NT2/D1 (cell line): ENCODE measurements at places on chromosomes 2 and 18.

- no peak for DNase-seq
These were observed 201.2 kb downstream of the CTIF start for GRCh38 chr18:48740068-48740440.

DNA sequence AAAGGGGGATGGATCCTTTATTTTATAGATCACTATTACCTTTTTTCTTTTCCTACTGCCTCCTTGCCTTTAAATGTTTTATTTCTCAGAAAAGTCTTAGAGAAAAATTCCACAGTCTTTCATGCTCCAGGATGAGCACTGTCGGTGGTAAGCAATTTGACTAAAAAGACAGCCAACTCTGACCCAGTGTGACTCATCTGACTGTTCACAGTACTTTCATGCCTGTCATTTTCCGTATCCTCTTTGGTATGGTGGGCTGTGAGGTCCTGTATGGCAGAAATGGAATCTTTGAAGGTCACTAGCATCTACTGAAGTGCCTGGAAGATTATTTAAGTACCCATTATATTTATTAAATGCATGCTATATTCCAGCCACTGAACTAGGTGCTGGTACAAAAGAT lies 2.1 kb upstream of the RFTN2 start:
- DNase-seq: no peak

DNA sequence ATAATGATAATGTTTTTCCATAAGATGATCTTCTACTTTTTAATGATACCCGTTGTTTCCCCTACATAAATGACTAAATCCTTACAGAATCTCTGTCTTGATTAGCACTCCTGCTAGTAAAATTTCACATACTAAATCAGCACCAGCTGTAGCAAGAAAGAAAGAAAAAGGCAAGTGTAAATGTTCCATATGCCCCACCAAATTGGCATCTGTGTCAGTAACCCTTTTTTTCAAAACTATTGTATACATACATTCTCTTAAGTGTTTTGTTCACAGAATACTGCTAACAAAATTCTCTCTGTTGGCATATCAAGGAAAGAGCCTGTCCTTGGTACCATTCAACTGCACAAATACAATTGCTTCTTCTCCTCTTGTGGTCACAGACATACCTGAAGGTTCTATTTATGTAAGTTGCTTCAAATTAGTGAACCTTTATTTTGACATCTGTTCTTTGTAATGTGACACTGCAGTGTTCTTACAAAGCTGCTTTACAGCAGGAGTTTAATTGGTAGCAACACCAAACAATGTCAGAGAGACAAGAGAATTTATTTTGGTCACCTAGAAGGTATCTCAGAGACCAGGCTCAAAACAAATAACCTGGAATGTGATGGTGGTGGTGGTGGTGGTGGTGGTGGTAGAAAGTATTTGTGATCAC lies 641.9 kb downstream of the ZEB2 start:
- no peak for DNase-seq

GRCh38 chr2:216992056-216992675 lies 132.3 kb upstream of the TNP1 start:
- DNase-seq: no peak

DNA sequence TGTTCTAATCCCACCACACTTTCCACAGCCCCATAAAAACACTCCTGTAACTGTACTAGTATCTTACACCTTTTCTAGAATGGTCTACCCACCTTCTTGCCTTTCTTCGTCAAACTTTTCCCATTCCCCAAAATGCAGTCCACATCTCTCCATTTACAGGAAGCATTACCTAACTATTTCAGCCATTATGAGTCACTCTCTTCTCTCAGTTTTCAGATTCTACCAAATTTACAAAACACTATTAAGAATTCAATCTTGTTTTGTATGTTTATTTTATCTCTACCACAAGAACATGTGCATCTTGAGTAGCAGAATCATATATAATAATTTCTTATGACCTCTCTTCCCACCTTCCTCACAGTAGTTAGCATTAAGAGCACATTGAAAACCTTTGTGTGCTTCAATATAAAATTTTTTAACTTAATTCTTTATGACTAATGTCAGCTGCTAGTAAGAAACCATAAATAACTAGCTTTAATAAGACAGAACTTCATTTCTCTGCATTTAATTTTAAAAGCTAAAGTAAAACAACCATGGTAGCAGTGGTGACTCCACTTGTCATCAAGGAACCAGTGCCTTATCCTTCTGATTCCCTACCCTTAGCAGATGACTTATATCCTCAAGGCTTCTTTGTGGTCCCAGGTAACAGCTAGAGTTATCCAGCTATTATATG lies 56.6 kb upstream of the MAP2 start:
- no peak for DNase-seq

- no peak for DNase-seq
These were observed 878 bp downstream of the FBXO15 start for GRCh38 chr18:74146756-74147155.

GRCh38 chr2:29074411-29074810 lies at the start of gene PCARE:
Gene PCARE (minus strand): TSS chr2:29074523. CDS start chr2:29074261, 262 bp downstream.
- no peak for DNase-seq

DNA sequence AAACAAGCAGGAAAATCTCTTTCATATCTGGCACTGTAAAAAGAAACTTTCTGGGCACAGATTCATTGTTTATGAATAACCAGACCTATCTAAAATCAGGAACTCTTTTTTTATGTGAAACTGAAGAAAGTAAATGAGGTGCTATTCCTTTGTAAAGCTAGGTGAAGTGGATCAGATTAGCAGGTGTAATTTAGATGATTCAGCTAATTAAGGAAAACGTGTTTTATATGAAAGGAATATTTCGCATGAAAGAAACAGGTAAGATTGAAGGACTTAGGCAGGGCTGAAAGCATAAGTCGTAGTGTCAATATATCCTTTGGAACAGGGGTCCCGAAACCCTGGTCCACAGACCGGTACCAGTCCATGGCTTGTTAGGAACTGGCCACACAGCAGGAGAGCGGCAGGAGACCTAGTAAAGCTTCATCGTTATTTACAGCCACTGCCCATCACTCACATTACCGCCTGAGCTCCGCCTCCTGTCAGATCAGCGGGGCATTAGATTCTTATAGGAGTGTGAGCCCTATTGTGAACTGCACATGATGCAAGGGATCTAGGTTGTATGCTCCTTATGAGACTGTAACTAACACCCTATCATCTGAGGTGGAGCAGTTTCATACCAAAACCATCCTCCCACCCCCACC lies 20.3 kb upstream of the XIRP2 start:
- no peak for DNase-seq

DNA sequence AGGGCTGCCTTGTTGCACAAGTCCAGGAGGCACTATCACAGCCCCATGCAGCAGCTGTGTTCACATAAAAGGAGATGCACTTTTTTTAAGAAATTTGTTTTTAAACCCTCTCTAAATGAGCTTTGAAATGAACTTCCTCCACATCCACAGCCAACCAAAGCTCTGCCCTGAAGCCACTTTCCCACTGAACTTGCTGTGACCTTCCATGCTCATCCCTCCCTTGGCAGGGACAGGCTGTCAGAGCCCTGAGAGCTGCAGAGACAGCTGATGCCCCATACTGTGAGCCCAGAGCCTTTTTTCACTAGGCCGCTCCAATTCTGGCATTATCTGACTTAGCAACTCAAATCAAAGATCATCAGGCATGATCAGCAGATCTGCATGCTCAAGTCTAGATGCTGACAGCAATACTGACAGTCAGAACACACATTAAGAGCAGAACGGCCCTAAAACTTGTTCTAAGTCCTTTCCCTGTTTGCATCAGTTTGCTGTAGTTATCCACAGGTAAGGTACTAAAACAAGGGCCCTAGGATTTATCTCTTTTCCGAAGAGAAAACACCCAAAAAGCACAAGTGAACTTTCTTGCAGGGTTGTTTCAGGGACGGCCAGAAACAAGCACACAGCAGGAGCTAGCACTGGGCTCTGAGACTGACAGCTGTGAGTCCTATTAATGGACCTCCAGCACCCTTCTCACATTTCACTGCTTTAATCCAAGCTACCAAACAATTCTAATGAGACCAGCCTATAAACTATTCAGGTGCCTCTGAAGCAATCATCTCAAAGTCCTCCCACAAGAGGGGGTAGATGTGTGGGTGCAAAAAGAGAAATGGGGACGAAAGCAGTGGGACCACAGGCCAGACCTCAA lies 34.9 kb downstream of the RNU4ATAC start:
- no peak for DNase-seq

DNA sequence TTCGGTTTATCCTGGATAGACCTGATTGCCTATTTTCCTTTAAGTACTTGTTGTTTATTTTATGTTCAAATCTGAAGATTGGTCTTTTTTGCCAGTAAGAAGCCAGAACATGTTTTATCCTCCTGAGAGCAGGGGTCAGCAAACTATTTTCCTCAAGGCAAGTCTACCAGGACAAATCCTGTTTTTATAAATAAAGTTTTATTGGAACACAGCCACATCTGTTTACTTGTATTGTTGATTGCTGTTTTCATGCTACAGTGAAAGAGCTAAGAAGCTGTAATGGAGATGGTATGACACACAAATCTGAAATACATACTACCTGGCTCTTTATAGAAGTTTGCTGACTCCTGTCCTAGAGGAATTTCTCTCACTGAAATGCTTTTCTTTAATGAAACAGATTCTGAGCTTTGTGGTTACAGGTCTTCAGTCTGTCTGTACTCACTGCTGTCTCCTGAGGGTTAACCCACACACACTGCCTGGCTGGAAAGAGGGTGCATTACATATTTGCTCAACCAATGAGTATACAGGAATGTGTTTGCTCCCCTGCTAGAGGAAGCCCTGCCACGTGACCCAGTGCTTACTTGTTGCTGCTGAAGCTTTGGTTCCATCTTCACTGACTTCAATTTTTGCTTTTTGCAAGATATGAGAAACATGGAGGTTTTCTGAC lies 22.6 kb downstream of the MRPL44 start:
- DNase-seq: no peak

- DNase-seq: no peak
These were observed 213.7 kb downstream of the TRIB2 start for GRCh38 chr2:12930391-12930790.

GRCh38 chr2:207706936-207707860 lies 4.2 kb upstream of the CCNYL1 start:
- no peak for DNase-seq

DNA sequence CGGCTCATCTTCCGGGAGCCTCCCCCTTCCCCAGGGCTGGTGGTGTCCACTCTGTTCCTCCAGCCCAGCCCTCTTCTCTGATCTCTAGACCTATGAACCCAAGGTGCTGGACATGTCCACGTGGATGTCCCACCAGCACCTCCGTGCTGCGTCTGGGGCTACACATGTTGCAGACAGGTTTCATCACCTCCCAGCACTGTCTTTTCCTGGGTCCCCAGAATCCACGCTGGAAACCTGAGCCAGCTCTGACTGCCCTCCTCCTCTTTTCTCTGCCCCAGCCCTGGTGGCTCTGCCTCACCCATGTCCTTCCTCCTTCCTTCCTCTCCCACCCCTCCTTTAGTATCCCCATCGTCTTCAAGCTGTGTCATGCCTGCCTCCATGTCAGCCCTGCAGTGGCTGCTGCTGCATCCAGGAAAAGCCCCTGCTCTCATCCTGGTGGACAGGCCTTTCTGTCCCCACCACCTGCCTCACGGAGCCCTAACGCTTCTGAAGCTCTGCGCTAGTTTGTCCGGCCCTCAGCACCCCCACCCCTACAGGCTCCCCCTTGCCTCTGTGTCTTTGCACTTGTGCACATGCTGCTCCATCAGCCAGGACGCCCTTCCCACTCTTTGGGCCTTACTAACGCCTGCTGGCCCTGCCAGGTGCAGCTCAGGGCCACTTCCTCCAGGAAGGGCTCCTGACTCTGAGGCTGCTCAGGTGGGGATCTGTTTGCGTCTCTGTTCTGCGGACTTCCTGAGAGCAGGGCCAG lies 105.9 kb downstream of the DYSF start:
- DNase-seq: no peak

GRCh38 chr2:175399326-175399725 lies 217.8 kb upstream of the ATP5MC3 start:
- no peak for DNase-seq

DNA sequence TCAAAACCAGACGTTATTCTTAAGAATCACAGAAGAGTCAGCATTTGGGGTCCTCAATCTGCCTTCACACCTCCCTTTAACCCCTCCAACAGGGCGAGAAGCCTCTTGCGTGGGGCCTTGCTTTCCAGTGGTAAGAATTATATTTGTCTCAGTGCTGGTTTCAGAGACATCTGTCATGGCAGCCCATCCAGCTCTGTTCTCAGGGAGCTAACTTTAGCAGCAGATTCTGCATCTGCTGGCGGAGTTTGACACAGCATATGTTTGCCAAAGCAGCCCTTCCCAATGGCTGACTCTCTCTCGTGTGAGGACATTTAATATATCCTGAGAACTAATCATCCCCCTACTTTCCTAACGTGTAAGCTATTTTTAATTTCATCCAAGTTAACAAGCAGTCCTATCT lies 91.5 kb upstream of the BCL11A start:
- DNase-seq: no peak

DNA sequence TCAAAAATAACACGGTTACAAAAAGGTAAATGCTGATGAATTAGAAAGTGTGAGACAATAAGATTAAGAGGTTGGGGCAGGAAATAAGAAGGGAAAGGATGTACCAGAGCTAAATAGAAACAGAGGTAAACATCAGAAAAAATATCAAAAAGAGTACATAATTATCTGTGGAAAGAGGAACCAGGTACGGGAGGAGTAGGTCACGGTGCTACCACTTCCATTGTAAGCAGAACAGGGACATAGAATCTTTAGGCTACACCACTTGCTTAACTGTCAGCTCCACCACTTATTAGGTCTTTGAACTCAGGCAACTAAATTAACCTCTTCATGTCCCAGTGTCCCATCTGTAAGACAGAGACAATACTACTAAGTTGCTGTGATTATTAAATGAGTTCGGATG lies 350.3 kb downstream of the LRATD1 start:
- no peak for DNase-seq

- DNase-seq: no peak
These were observed 213.8 kb upstream of the HAAO start for GRCh38 chr2:43005975-43006833.
